Activated CD4-positive, alpha-beta T cell treated with anti-CD3 and anti-CD28 coated beads for 36 hours (primary cell): ENCODE measurements at places on chromosomes 4 and X. TPM values are rescaled to one million over a fixed set of nuclear protein-coding genes. Genes with fewer than 3 reads are reported as not detected.

The CFAP299 gene
- not detected for total RNA-seq

The SPON2 gene
- 8.5 TPM for total RNA-seq

The FREM3 gene
- total RNA-seq = not detected

The PCDH7 gene
- not detected for total RNA-seq

The MAGED4 gene
- total RNA-seq = 0.95 TPM

The DNASE1L1 gene
- total RNA-seq = 12.6 TPM

The CABS1 gene
- not detected for total RNA-seq

The RHOXF1 gene
- not detected for total RNA-seq

GRCh38 chr4:36326476-36327029 lies 45.1 kb downstream of the DTHD1 start:
- no peaks in the 10 kb centered on the region for H3K36me3 ChIP-seq
- peak overlapping the region; percentile 24 for H3K27ac ChIP-seq
- DNase-seq = no peak
- no peaks in the 10 kb centered on the region for H3K27me3 ChIP-seq

GRCh38 chr4:14428125-14428524 lies 574.2 kb upstream of the CPEB2 start:
- no peaks in the 10 kb centered on the region for H3K36me3 ChIP-seq
- H3K27ac ChIP-seq = no peak overlapping the region
- peaks cover 6% of the 10 kb centered on the region for H3K27me3 ChIP-seq
- H3K4me1 ChIP-seq = no peaks in the 10 kb centered on the region
- H3K4me3 ChIP-seq = no peak overlapping the region
- DNase-seq = no peak

GRCh38 chr4:28462766-28463700 lies 1602.4 kb downstream of the STIM2 start:
- no peaks in the 10 kb centered on the region for H3K27me3 ChIP-seq
- DNase-seq = no peak
- H3K27ac ChIP-seq = no peak overlapping the region
- no peaks in the 10 kb centered on the region for H3K4me1 ChIP-seq

GRCh38 chr4:32251126-32251525 lies 1531.0 kb downstream of the PCDH7 start:
- no peak for DNase-seq
- H3K27me3 ChIP-seq = no peaks in the 10 kb centered on the region
- no peaks in the 10 kb centered on the region for H3K4me1 ChIP-seq
- H3K4me3 ChIP-seq = no peak overlapping the region

DNA sequence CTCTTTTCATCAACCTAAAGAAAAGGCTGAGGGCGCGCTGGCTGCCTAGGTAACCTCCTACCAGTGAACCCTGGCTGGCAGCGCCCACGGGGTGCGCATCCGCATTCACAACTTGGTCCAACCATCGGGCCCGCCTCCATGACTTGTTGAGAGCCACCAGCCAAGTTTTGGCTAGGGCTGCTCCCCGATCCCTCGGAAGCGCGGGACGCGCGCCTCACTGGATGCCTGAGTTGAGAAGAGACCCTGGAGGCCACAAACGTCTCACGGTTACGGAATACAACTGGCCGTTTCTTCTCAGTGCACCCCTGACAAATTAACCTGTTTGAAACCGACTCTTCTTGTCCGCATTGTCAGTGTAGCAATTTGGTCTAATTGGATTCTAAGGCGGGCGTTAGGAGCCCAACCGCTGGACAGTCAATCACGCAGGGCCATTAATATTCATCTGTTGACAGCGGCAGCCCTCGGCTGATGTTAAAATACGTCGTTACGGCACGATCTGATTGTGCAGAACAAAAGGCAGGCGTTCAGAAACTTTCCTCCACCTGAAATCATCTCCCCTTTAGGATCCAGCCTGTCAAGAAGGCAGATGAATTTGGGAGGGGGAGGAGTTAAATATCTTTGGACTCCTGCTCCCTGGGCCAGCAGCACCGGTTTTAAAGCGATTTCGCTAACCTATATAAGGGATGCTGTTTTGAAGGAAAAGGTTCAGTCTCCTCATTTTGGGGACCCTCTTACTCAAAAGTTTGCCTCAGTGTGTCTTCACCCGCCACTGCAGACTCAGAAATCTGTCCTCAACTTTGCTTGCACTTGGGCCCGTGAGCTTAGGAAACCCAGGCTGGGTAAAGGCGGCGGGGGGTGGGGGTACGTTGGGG lies 1.2 kb downstream of the GPC3 start:
- H3K27ac ChIP-seq = no peak overlapping the region
- H3K27me3 ChIP-seq = peaks cover 24% of the 10 kb centered on the region
- peaks cover 2% of the 10 kb centered on the region for H3K4me1 ChIP-seq
- H3K4me3 ChIP-seq = peak overlapping the region; percentile 40
- H3K36me3 ChIP-seq = no peaks in the 10 kb centered on the region

- peak; percentile 13 for DNase-seq
- H3K4me1 ChIP-seq = peaks cover 18% of the 10 kb centered on the region
Measured at GRCh38 chr4:151409470-151410313, 716 bp downstream of the FHIP1A start.

- no peaks in the 10 kb centered on the region for H3K36me3 ChIP-seq
- no peak for DNase-seq
- H3K4me3 ChIP-seq = no peak overlapping the region
- no peaks in the 10 kb centered on the region for H3K4me1 ChIP-seq
Measured at GRCh38 chr4:110989125-110989524, 366.2 kb upstream of the PITX2 start.

- H3K4me3 ChIP-seq = no peak overlapping the region
- H3K27ac ChIP-seq = no peak overlapping the region
- no peak for DNase-seq
- no peaks in the 10 kb centered on the region for H3K4me1 ChIP-seq
Measured at GRCh38 chr4:132238697-132239096, 910.4 kb upstream of the PCDH10 start.

DNA sequence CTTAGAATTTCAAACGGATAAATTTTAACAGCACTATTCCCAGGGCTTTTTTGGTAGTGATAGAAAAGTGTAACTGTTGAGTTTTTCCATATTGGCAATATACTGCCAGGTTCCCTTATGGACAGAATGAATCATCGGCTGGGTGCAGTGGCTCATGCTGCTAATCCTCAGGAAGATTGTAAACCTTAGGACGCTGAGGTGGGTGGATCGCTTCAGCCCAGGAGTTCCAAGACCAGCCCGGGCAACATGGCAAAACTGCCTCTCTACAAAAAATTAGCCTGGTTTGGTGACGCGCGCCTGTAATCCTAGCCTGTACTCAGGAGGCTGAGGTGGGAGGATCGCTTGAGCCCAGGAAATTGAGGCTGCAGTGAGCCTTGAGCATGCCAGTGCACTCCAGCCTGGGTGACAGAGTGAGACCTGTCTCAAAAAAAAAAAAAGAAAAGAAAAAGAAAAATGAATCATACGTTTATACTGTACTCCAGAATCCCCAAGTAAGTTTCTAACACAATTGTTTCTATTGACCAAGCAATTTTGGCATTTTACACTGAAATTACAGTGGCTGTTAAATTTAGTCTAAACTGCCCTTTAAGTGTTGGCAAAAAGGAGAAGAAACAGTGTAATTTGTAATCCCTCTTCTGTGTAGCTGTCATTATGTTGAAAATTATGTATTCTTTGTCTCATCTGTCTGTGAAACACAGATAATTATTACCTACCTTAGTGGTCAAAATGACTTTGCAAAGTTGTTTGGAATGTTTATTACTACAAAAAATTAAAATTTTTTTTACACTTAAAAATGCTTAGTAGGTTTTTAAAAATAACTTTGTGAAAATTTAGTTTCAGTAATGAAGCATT lies 1.8 kb downstream of the SLC30A9 start:
- peak overlapping the region; percentile 93 for H3K4me3 ChIP-seq
- no peak overlapping the region for H3K27ac ChIP-seq
- H3K27me3 ChIP-seq = no peaks in the 10 kb centered on the region
- H3K4me1 ChIP-seq = peaks cover 27% of the 10 kb centered on the region

GRCh38 chr4:89868999-89869589 lies 25.6 kb upstream of the MMRN1 start:
- peaks cover 6% of the 10 kb centered on the region for H3K27me3 ChIP-seq
- H3K4me1 ChIP-seq = no peaks in the 10 kb centered on the region
- no peak overlapping the region for H3K27ac ChIP-seq
- H3K36me3 ChIP-seq = no peaks in the 10 kb centered on the region
- H3K4me3 ChIP-seq = no peak overlapping the region

GRCh38 chrX:107709266-107709806 lies 66.3 kb downstream of the TSC22D3 start:
- no peak overlapping the region for H3K4me3 ChIP-seq
- peaks cover 6% of the 10 kb centered on the region for H3K36me3 ChIP-seq
- no peak for DNase-seq
- H3K27me3 ChIP-seq = no peaks in the 10 kb centered on the region
- H3K27ac ChIP-seq = no peak overlapping the region

- H3K36me3 ChIP-seq = no peaks in the 10 kb centered on the region
- peaks cover 3% of the 10 kb centered on the region for H3K27me3 ChIP-seq
- DNase-seq = no peak
- H3K4me1 ChIP-seq = no peaks in the 10 kb centered on the region
- H3K27ac ChIP-seq = no peak overlapping the region
Measured at GRCh38 chr4:24032371-24032989, 142.6 kb upstream of the PPARGC1A start.

GRCh38 chr4:8278421-8279287 lies 9.1 kb downstream of the HTRA3 start:
- no peaks in the 10 kb centered on the region for H3K4me1 ChIP-seq
- no peaks in the 10 kb centered on the region for H3K36me3 ChIP-seq
- no peak overlapping the region for H3K4me3 ChIP-seq
- no peak for DNase-seq
- peaks cover 7% of the 10 kb centered on the region for H3K27me3 ChIP-seq
- no peak overlapping the region for H3K27ac ChIP-seq

- H3K36me3 ChIP-seq = no peaks in the 10 kb centered on the region
- no peak overlapping the region for H3K4me3 ChIP-seq
- H3K27me3 ChIP-seq = no peaks in the 10 kb centered on the region
Measured at GRCh38 chrX:11399489-11400094, 106.4 kb downstream of the AMELX start.

DNA sequence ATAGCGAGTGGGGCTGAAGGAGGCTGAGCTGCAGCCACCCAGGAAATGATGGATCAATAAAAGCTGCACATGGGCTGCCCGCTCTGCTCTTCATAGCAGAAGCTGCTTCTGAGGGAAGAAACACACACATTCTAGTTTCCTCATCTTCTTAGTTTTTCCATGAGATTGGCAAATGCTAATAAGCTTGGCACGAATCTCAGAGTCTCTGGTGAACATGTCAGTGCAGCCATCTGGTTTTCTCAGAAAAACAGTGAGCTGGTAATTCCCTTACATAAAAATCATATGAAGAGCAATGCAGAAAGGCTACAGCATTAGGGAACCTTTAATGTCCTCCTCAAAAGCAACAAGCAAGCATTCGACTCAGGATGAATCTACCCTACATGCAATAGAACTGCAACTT lies 69.9 kb downstream of the GATB start:
- no peak overlapping the region for H3K27ac ChIP-seq
- no peaks in the 10 kb centered on the region for H3K4me1 ChIP-seq
- peaks cover 10% of the 10 kb centered on the region for H3K36me3 ChIP-seq
- no peak overlapping the region for H3K4me3 ChIP-seq
- no peak for DNase-seq
- no peaks in the 10 kb centered on the region for H3K27me3 ChIP-seq

- no peak overlapping the region for H3K27ac ChIP-seq
- H3K27me3 ChIP-seq = no peaks in the 10 kb centered on the region
- H3K36me3 ChIP-seq = peaks cover 46% of the 10 kb centered on the region
- peaks cover 12% of the 10 kb centered on the region for H3K4me1 ChIP-seq
- H3K4me3 ChIP-seq = no peak overlapping the region
Measured at GRCh38 chr4:760616-761015, 55.0 kb downstream of the PCGF3 start.

DNA sequence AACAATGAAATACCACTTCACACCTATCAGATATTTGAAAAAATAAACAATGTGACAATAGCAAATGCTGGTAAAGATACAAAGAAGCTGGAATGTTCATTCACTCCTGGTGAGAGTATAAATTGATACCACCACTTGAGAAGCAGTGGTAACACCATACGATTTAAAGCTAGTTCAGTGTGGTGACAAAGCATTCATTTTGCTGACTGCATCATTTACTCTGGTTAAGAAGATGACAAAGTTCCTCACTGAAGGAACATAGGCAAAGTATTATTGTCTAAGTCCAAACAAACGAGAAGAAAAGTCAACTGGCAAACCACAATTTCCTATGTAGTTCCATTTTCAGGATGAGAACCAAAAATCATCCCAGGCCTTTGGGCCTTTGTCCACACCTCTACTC lies 102.5 kb downstream of the GEMIN8 start:
- H3K36me3 ChIP-seq = no peaks in the 10 kb centered on the region
- H3K27ac ChIP-seq = no peak overlapping the region
- no peak overlapping the region for H3K4me3 ChIP-seq
- peaks cover 4% of the 10 kb centered on the region for H3K27me3 ChIP-seq

DNA sequence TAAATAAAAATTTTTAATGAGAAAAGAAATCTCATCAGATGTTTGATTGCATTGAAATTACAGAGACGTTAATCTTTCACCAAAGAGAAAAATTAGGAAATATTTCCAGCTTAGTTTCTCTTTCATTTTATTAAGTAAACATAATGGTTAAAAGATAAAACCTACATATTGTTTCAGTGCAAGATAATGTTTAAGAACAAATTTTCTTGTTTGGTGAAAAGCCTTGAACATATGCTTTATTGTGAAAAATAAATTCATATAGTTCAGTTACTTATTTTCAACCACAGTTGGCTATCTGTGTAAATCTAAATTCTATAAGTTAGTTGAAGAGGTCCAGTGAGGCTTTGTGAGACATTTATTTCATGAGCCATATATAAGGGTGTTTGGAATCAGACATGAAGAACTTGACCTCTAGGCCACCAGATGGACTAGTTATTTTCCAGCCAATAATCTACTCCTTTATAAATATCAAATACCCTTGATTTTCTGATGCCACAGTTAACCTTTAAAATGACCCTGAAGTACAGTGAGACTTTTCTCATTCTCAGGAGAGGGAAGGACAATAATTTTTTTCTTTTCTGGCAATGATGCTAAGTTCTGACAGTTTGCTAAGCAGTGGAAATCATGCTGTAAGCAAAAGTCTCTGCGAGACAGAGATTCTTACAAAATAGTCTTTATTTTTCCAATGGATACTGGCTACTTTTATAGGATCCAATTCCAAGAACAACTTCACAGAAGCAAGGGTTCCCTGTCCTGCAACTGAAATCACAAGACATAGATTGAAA lies 2.5 kb downstream of the ARSJ start:
- DNase-seq = no peak
- H3K4me3 ChIP-seq = no peak overlapping the region
- peaks cover 16% of the 10 kb centered on the region for H3K4me1 ChIP-seq
- peaks cover 3% of the 10 kb centered on the region for H3K36me3 ChIP-seq

GRCh38 chr4:184424993-184425758 lies 49.2 kb downstream of the IRF2 start:
- H3K4me1 ChIP-seq = peaks cover 54% of the 10 kb centered on the region
- no peaks in the 10 kb centered on the region for H3K27me3 ChIP-seq
- no peak overlapping the region for H3K27ac ChIP-seq
- H3K36me3 ChIP-seq = peaks cover 63% of the 10 kb centered on the region

- H3K27ac ChIP-seq = no peak overlapping the region
- H3K4me1 ChIP-seq = no peaks in the 10 kb centered on the region
- peaks cover 2% of the 10 kb centered on the region for H3K27me3 ChIP-seq
- no peak for DNase-seq
- no peak overlapping the region for H3K4me3 ChIP-seq
Measured at GRCh38 chr4:3775005-3775404, 8.8 kb downstream of the ADRA2C start.
